ENCODE measurements at places on chromosomes 3 and 15.

GRCh38 chr3:123819949-123820348 is 64.2 kb downstream of the MYLK start:
- DNase-seq: no peak

DNA sequence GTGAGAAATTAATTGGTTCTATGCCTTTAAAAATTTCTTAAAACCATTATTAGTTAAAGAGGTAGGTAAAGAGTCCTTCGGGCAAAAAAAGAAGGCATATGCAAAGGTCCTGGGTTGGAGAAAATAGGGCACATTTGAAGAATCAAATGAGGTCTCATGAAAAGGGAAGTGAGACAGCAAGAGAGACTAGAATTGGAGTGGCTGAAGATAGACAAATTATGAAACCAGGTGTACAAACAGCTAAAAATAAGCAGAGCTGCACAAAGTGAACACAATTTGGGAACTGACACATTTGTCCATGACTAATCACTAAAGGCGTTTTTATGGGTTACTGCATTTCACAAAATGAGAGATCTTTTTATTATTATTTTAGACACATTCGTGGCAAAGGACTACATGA is 581.2 kb downstream of the PYDC2 start:
- DNase-seq: no peak

DNA sequence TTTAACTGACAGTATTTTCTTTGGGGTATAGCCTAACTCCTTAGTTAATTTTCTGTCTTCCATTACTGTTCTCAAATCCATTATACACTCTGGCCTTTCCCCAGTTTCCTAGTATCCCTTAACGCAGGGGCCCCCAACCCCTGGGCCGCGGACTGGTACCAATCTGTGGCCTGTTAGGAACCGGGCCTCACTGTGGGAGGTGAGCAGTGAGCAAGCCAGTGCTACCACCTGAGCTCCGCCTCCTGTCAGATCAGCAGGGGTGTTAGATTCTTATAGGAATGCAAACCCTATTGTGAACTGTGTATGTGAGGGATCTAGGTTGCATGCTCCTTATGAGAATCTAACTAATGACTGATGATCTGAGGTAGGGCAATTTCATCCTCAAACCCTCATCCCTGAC is 75.1 kb downstream of the DOCK3 start:
- DNase-seq: no peak

GRCh38 chr15:40421246-40422157 is 15.9 kb downstream of the IVD start:
- DNase-seq: no peak

DNA sequence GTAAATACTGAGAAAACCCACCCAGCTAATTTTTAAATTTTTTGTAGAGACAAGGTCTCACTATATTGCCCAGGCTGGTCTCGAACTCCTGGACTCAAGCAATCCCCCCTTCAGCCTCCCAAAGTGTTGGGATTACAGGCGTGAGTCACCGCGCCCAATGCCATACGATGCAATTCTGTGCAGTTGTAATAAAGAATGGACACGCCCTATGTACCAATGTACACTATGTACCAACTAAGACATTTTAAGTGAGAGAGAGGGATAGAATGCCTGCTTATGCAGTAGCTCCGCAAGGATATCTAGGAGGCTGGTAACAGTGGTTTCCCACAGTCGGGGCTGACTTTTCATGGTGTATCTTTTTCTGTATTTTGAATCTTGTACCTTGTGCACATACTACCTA is 14.6 kb downstream of the ZNF710 start:
- DNase-seq: no peak

DNA sequence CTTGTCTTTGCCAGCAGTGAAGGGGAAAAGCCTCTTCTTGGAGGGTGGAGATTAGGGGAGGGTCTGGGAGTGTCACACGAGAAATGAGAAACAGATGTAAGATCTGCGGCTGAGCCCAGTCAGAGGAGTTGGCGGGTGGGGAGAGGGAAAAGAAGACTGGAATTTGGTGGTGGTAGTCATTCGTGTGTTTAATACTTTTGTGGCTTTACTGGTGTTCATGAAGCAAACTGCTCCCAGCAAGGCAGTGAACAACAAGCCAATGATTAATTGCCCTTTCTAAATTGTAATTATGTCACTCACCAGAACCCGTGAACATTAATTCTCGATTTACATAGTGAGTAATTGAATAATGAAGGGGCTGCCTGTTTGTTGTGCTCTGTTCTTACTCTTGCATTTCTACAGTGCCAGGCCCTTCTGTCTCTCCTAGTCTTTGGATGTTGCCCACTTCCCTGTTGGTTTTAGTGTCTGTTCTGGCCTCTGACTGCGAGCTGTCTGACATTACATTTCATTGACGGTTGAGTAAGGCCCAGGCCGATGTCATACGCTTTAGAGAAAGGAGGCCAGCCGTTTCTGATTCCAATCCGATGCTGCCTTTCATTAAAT is 78.0 kb downstream of the CHCHD6 start:
- no peak for DNase-seq

- no peak for DNase-seq
Measured at GRCh38 chr3:126306888-126307482, 50.2 kb downstream of the KLF15 start.

- no peak for DNase-seq
Measured at GRCh38 chr15:40721701-40722100, 26.7 kb downstream of the RAD51 start.

DNA sequence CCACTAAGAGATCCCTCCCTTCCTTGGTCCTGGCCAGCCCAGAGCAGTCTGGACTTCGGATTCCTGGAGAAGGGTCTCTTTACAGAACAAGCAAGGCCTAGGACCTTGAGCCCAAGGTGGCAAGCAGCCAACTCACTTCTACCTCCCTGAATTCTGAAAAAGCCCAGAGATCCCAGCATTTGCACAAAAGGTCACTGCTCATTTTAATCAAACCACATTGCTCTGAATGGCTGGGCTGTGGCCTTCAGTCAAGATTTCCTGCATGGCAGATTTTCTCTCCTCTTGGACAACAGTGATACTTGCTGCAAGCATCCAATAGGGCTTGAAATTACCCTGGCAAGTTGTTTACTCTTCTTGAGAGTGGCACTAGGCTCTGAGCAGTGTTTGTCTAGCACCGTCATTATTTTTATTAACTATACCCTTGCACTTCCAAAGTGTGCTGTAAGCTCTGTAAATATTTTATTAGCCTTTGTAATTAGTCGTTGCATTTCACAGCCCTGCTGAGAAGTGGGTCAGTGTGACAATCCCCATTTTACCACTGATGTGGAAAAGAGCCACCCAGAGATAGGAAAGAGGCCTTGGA is 274.7 kb upstream of the CTNNB1 start:
- DNase-seq: no peak

GRCh38 chr3:107676469-107677309 is 153.9 kb downstream of the BBX start:
- peak; percentile 2 for DNase-seq

GRCh38 chr15:89647191-89647851 is 7.9 kb downstream of the KIF7 start:
- no peak for DNase-seq

- no peak for DNase-seq
Measured at GRCh38 chr3:12041446-12042041, 37.4 kb downstream of the SYN2 start.

DNA sequence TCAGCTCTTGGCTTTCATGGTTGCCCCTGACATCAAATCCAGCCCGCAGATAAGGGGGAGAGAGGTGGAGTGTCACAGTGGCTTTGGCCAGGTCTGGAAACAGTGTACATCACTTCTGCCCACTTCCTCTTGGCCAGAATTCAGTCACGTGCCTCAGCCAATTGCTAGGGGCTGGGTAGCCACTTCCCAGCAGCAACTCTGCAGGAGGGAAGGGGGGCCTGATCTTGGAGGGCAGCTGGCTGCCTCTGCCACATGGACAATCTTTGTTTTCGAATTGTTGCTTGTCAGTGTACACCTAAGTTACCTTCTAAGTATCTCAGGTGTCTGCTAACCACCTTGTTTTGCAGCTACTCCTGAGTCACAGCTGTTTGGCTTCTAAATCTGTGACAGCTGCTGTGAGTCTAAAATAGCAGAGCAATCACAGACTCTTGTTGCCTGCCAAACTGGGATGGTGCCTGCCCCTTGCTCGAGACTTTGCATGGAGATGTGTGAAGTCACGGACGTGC is 41.0 kb upstream of the LIMD1 start:
- peak; percentile 70 for DNase-seq

- no peak for DNase-seq
Measured at GRCh38 chr3:80285388-80285787, 517.6 kb upstream of the ROBO1 start.

- DNase-seq: no peak
Measured at GRCh38 chr3:119492128-119492527, 6.2 kb upstream of the TIMMDC1 start.

DNA sequence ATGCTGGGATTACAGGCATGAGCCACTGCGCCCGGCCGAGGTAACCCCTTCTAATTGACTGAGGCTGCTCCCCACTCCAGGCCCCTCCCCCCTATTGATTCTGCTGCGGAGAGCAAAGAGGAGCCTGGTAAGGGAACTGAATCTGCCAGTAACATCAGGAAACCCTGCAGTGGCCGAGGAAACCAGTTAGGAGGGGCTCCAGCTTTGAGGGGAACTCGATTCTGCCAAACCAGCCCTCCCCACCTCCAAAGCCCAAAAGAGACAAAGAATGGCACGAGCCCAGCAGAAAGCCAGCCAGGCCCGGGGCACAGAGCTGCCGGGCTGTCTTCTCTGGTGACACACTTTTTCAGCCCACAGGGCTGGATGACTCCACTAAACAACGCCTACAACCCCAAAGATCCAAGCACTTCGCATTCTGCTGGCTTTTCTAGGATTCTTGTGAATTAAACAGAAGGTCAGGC is 15.0 kb upstream of the ACAD9 start:
- peak; percentile 65 for DNase-seq

DNA sequence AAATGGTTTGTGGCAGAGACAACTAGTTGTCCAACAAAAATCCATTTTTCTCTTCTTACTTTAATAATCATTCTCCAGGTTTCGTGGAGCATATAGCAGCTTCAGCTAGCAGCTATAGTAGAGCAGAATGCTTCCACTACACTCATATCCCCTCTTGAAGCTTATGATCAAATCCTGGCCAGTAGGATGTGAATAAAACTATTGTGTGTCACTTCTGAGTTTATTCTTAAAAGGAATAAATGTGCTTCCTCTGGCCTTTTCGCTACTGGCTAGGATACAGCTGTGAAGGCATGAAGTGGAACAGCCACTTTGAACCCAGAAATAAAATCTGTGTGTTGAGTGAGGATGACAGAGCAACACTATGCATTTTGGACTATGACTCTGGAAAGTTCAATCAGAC is 7.8 kb upstream of the CPOX start:
- no peak for DNase-seq

- no peak for DNase-seq
Measured at GRCh38 chr3:19559724-19560442, 374.1 kb downstream of the EFHB start.

- DNase-seq: no peak
Measured at GRCh38 chr15:65332391-65333147, 28.1 kb downstream of the RNU5B-1 start.

DNA sequence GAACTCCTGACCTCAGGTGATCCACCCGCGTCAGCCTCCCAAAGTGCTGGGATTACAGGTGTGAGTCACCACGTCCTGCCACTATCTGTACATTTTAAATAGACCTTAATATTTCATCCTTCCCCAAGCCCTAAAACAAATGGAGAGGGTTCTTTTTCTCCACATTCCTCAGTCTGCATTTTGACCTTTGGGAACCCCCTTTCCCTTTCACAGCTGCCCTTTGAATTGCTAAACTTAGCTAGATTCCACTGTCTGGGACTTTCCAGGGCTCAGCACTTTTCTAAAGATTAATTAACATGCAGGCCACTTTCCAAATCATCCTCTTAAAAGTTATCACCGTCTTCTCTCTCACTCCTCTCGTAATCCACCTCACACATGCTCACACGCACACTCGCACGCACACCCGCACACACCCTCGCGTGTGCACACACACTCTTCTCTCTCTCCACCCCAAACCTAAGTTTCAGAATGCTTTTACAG is 124.2 kb downstream of the TMCO5A start:
- no peak for DNase-seq

DNA sequence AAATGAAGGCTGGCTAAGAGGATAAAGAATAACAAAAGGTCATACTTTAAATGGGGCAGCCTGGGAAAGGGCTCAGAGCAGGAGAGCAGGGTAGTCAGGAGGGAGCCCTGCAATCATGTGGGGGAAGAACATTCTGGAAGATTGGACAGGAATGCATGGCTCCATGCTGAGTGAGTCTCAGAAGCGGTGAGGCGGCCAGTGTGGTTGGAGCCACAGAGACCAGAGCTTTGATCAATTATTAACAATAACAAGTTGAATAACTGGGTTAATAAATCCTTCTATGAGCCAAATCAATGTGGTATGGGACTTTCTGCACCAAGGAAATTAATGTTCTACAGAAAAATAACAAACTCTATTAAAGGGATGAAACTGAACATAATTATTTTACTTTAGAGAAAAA is 57.9 kb upstream of the DCUN1D1 start:
- no peak for DNase-seq

DNA sequence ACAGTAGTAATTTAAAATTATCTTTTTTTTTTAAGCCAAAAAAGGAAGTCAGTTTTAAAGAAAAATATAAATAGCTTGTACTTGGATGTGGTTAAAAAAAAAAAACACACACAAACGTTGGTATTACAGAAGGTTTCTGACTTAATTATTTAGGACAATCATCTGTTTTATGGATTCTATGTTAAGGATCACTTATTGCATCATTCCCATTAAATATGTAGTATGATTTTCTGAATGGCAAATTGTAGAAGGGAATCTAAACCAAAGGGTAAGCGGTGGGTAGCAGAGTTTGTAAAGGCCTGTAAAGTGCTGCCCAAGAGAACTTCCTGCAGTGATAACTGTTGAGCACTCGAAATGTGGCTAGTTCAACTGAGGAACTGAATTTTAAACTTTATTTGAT is 8.0 kb downstream of the SENP2 start:
- DNase-seq: no peak

GRCh38 chr3:20022954-20023622 is 11.0 kb upstream of the PP2D1 start:
- DNase-seq: no peak

DNA sequence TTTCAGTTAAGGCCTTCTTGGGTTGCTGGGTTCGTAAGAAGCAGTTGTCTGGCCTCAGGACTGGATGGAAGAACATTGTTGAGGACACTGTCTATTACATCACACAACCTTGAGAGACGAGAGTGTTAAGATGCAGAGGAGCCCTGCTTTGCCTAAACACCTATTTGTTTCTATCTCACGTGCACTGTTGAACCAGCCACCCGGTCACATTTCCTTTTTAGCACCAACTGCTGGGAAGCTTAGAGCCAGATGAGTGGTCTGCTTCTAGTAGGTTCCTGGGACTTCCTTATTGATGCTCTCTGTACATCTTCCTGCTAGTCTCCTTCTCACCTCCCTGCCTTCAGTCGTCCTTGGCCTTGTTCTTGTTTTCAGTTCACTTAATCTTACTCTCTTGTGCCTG is 22.3 kb downstream of the CAND2 start:
- no peak for DNase-seq

Measured in GF-D8 (cell line).